ENCODE measurements at places on chromosomes 2 and 18.

DNA sequence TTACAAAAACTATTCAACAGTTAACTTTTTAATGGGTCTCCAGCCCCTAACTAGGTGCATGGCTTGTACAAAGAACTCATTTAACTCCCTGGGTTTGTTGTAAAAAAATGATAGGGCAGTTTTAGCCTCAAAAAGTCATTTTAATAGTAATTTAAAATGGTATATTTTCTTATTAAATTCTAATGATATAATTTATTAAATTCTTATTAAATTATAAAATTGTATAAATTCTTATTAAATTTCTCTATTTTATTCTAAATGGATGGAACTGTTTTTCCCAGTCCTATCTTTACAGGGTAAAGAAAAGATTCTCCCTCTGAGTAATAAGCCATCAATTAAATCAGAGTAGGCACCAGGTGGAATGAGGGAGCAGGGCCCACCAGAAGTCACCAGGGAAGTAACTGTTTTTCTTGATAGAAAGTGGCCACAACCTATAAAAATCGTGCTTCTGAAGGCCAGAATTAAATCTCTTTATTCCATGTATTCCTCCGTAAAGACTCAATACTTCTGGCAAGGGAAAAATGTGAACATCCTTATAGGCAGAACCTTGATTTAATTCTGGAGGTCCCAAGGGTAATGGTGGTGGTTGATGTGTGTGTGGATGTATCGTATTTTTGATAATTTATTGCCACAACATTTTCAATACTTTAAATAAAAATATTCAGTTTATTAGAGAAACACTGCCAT is 814 bp downstream of the FKBP7 start:
- peak; percentile 13 for DNase-seq

DNA sequence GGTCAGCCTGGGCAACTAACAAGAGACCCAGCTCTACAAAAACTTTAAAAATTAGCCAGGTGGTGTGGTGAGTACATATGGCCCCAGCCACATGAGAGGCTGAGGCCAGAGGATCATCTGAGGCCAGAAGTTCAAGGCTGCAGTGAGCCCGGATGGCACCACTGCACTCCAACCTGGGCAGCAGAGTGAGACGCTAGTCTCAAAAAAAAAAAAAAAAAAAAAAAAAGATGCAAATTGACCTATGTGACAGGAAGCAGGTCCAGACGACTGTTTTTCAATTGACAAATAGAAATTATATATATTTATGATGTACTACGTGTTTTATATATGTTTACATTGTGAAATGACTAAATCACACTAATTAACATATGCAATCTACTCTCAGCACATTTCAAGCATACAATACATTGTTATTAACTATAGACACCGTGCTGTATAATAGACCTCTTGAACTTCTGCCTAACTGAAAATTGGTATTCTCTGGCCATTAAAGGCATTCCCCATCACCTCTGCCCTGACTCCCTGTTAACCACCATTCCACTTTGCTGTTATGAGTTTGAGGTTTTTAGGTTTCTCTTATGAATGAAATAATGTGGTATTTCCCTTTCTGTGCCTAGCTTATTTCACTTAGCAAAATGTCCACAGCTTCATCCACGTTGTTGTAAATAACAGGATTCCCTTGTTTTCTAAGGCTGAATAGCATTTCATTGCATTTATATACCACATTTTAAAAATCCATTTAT is 32.4 kb upstream of the MGAT4A start:
- no peak for DNase-seq

DNA sequence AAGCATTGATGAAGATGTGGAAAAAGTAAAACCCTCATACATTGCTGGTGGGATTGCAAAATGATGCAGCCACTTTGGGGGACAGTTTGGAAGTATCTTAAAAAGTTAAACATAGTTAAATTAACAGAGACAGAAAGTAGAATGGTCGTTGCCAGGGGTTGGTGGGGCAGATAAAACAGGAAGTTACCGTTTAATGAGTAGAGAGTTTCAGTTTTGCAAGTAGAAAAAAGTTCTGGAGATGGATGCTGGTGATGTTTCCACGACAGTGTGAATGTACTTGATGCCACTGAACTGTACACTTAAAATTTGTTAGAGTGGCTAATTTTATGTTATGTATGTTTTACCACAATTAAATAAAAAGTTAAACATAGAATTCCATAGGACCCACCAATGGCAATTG is 44.5 kb upstream of the EGR4 start:
- DNase-seq = no peak

DNA sequence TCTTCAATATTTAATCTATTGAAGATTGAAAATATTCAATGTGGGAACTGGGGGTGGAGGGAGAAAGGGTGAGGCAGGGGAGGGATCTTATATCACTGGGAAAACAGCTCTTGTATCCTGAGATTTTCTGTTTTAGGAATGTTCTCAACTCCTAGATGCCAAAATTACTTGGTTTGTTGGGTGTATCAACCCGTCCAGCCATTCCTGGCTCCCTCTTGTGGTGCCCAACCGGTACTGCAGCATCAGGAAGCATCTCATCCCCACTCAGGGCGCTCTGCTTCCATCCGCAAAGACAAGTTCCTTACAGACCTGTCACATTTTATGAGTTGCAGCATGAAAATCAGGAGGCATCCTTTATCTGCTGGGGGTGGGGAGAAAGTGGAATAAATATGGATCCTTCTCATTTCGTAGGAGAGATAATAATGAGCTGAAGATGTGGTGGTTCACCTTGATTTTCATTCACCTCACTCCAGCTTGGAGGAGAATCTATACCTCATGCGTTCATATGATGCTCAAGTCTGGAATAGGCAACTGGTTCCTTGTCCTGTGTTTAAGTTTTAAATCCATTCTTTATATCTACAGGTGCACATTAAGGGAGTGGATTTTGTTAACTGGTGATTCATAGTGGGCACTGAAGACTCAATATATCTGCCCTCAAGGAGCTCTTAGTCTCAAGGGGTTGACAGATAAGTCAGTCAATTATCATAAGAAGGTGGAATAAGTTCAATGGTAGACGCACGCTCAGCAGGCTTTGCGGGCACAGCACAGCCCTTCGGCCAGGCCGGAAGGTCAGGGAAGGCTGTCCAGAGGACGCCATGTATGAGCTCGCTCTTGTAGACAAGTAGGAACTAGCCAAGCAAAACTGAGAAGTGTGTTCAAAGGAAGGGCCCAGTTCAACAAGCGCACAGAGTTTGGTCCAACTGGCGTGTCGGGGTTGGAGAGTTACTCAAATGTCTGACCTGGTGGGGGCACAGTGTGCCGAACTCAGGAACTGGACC is 127.3 kb downstream of the RNF144A start:
- peak; percentile 24 for DNase-seq

GRCh38 chr18:38460657-38461056 is 895.1 kb upstream of the CELF4 start:
- DNase-seq = no peak

GRCh38 chr18:67232991-67233390 is 283.5 kb downstream of the DSEL start:
- no peak for DNase-seq

GRCh38 chr2:96945014-96945413 is 41.4 kb downstream of the FAM178B start:
- no peak for DNase-seq

GRCh38 chr2:9535177-9535576 is 20.5 kb downstream of the ADAM17 start:
- no peak for DNase-seq

- no peak for DNase-seq
These were observed 328.9 kb upstream of the CHAC2 start for GRCh38 chr2:53438692-53439091.

GRCh38 chr18:55504808-55505207 is 83.2 kb downstream of the TCF4 start:
- no peak for DNase-seq

DNA sequence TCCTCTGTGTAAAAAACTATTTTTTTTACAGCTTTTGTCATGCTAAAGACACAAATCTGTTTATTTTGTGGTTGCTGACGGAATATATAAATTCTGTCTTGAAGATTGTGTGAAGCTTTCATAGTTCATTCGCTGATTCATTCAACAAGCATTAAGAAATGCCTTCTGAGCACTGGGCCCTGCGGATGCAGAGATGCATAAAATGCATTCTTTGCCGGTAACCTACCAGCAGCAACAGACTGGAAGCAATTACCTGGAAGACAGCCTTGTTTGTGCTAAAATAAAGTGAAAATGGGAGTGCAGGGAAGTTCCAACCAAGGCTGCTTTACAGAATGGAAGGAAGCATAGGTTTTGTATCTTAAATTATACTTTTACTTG is 119.7 kb downstream of the PMAIP1 start:
- no peak for DNase-seq

DNA sequence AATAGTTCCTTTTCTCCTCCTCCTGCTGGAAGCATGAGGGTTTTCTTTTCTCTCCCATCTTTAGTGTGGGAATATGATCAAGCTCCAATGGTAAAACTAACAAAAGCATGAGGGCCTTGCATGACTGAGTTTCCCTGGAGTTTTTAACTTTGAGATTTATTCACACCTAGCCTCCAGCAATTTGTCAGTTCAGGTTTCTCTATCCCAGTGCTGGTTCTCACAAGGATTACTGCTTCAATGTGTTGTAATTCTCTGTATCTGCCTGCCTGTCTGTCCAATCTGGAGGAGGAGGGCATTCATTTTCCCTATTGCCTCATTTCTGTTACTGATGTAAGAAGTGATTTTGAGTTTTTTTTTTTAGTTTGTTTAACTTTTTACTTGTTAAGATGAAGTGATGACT is 57.6 kb upstream of the RPRM start:
- no peak for DNase-seq

GRCh38 chr2:26349690-26350089 is 3.1 kb upstream of the ADGRF3 start:
- no peak for DNase-seq

GRCh38 chr2:109555346-109555900 is 58.3 kb downstream of the SEPTIN10 start:
- no peak for DNase-seq

- DNase-seq = no peak
These were observed 527.7 kb downstream of the TNS1 start for GRCh38 chr2:217475101-217475500.

- no peak for DNase-seq
These were observed 70.5 kb downstream of the FAM168B start for GRCh38 chr2:131022731-131023130.

DNA sequence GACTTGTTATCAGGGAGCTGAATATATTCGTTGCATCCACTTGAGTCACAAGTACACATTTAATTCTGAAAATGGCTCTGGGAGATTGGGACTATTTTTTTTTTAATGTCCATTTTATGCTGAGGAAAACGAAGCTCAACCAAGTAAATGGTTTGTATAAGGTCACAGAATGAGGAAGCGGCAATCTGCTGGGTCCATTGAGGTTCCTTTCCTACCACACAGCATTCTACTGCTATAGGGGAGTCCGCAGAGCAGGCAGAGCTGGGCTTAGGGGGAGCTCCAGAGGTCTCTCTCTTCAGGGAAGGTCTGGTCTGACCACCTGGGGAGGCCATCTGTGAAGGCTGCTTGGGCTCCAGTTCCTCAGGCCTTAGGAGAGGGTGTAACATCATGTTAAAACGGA is 77.9 kb downstream of the MCFD2 start:
- DNase-seq = no peak

- no peak for DNase-seq
These were observed 72.1 kb downstream of the EDAR start for GRCh38 chr2:108916796-108917421.

DNA sequence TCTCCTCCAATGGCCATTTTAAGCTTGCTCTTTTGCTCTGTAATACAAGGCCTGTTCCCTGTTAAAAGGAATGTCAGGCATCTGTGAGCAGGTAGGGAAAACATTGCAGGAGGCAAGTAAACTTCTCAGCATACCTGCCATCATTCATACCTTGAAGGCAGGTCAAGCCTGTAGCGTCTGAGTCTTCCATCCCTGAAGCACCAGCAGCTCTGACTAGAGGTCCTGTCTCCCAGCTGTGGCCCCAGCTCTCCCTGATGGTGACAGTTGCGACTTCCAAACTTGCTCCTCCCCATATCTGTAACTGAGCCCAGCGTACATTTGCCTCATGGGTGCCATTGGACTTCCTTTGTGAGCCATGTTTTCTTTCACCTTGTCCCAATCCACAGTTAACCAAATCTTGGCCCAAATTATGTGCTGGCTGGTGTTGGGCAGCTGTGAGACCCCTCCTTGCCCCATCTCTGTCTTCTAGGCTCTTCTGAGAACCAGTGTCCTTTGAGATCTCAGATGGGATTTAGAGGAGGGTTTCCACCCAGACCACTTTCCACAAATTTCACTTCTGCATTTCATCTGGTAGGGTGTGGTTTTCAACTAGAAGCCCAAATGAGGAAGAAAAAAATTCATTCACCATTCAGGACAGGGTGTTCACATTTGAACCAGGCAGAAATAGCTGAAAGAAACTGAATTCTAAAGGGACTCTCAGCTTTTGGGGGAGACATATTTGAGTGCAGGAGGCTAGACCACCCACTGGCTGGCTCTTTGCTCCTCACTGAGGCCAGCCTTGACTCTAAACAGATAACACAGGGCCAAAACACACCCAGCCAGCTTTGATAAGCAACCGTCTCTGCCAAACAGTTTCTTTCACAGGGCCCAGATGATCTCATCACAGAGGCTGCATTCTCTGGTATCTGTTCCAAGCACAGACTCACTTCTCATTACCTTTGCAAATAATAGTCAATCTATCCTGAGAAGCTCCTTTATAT is 66.4 kb upstream of the MSH2 start:
- DNase-seq = no peak

DNA sequence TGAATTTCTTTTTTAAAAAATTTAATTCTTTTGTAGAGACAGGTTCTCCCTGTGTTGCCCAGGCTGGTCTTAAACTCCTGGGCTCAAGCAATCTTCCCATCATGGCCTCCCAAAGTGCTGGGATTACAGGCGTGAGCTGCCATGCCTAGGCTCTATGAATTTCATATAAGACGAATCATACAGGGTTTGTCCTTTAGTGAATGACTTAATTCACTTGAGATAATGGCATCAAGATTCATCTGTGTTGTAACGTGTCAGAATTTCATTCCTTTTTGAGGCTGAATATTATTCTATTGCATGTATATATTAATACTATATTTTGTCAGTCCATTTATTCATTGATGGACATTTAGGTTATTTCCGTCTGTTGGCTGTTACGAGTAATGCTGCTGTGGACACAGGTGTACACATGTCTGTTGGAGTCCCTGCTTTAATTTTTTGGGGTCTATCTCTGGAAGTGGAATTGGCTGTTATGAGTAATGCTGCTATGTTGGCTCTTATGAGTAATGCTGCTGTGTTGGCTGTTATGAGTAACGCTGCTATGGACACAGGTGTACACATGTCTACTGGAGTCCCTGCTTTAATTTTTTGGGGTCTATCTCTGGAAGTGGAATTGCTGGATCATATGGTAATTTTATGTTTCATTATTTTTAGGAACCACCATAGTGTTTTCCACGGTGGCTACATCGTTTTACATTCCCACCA is 210.6 kb downstream of the CAMKMT start:
- no peak for DNase-seq

DNA sequence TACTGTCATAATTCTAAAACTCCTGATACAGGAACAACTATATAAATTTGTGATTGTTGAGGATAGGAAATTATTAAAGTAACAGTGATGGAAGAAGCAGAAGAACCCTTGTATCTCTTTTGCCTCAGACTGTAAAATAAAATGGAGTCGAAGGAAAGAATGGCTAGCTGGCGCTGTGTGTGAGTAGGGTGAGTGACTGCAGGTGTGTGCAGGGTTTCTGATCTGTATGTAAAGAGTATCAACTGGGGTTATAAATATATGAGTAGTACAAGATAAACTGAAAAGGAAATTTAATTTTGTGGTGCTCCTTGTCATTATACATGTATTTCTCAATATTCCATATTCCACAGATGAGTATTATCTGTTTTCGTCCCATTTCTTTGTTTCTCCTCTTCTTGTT is 15.2 kb downstream of the POLI start:
- no peak for DNase-seq
